CD8-positive, alpha-beta T cell (primary cell): ENCODE measurements at places on chromosomes 13 and 19.

GRCh38 chr13:70964124-70964523 is 855.9 kb upstream of the KLHL1 start:
- no peak for DNase-seq

DNA sequence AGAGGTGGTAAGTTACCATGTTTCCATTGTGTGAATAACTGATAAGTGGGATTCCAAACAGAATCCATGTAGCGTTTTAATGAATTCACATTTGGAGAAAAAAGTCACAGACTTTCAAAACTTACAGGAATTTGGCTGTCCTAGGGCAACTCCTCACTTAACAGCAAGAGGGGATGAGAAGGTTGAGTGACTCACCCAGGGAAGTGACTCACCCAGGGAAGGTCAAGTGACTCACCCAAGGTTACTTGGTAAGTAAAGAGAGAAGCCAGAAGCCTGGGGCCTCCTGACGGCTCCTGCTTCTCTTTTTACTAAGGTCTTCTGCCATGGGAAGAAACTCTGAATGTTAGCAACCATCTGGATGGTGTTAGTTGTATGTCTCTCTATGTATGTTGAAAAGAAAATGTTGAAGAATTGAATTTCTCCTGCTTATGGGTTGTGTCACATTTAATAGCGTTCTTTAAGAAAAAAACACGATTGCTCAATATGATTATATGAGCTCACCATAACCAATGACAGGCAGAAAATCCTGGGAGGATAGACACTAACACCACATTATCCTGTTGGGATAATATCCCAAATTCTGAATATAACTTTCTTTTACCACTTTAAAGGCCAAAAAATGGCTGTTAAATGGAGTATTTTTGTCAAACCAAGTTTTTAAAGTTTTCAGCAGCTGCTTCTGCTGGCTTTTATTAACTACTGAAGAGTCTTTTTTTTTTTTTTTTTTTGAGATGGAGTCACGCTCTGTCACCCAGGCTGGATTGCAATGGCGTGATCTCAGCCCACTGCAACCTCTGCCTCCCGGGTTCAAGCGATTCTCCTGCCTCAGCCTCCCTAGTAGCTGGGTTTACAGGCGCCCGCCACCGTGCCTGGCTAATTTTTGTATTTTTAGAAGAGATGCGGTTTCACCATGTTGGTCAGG is 195.6 kb downstream of the GGACT start:
- DNase-seq, result peak; percentile 26

DNA sequence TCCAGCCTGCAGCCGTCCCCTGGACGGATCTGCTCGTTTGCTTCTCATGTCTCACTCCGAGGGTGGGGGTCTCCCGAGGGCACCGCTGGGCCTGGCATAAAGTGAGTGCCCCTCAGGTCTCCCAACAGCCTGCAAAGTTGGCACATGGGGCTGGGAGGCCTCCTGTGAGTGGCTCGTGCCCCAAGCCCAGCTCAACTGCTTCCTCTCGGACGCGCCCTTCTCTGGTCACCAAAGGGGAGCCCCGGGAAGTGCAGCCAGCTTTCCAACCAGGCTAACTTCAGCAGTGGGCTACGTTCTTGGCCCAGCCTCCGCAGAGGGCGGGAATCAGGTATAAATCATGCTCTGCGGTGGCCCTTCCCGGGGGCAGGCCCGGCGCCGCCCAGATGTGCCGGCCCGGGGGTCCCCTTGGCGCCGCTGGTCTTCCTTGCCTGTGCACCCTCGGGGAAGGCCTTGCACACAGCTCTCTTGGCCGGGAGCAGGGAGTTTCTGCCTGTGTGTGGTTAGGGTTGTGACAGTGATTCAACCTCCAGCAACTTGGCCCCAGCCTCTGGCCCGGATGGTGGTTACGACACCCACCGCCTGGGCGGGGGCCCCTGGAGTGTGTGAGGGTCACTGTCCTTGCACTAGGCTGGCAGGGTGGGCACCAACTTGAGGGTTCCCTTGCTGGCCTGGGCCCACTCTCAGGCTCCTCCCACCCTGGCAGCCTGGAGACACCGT is 20.7 kb downstream of the CEBPG start:
- DNase-seq, result no peak

DNA sequence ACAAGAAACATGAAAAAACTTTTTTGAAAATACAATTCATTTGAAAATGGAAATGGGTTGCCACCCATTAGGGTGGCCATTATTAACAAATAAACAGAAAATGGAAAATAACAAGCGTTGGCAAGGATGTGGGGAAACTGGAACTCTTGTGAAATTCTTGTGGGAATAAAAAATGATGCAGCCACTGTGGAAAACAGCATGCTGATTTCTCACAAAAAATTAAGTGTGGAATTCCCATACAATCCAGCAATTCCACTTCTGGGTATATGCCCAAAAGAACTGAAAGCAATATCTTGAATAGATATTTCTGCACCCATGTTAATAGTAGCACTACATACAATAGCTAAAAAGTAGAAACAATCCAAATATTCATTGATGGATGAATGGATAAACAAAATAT is 165.2 kb downstream of the DCLK1 start:
- DNase-seq, result no peak

DNA sequence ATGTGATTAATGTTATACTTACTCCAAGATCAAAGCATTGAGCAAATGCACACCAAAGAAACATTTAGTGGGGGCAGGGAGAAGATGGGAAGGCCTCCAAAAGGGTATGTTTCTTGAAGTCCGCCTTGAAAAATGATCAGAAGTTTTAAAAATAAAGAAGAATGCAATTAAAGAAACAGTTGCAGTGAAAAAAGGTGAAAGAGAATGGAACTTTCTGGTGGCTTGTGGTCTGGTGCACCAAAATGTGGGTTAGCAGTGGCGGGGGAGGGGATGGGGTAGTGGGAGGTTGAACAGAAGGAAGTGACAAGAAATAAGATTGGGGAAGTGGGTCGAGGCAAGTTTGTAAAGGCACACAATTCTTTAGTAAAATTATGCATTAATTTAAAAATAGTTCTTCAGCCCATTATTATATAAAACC is 2.5 kb downstream of the LCP1 start:
- DNase-seq, result peak; percentile 84

DNA sequence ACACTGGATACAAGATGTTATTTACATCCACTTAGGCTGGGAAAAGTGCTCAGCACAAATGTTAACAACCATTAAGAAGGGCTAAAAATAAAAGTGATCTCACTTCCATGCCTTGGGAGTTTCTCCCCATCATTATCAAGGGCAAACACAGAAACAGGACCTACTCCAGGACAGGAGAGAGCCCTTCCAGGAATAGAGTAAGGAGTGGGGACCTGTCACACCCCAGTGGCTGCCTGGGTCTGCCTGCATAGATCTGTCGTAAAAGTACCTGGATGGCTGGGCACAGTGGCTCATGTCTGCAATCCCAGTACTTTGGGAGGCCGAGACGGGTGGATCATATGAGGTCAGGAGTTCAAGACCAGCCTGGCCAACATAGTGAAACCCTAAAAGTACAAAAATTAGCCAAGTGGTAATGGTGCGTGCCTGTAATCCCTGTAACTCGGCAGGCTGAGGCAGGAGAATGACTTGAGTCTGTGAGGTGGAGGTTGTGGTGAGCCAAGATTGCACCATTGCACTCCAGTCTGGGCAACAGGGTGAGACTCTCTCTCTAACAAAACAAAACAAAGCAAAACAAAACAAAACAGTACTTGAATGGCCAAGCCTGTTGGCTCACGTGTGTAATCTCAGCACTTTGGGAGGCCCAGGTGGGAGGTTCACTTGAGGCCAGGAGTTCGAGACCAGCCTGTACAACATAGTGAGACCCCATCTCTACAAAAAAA is 5.6 kb downstream of the ATP8A2 start:
- DNase-seq, result no peak

DNA sequence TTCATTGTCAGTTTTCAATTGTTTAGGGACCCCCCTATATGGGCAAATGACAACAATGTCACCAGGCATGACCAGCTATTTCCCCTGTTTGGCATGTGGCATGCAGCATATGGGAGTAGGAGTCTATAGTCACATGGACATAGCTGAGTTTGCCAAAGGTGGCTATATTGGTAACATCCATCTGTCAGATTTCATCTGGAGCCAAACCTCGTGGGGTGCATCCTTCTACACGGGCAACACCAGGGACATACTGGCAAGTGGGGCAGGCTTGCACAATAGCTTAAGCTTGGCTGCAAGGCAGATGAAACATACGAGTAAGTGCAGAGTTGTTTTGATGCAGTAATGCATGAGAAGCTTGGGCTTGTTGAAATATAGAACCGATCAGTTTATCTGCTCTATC is 24.5 kb upstream of the ZNF816 start:
- no peak for DNase-seq

- DNase-seq, result peak; percentile 90
These were observed 27.2 kb downstream of the PBX4 start for GRCh38 chr19:19591133-19591825.

DNA sequence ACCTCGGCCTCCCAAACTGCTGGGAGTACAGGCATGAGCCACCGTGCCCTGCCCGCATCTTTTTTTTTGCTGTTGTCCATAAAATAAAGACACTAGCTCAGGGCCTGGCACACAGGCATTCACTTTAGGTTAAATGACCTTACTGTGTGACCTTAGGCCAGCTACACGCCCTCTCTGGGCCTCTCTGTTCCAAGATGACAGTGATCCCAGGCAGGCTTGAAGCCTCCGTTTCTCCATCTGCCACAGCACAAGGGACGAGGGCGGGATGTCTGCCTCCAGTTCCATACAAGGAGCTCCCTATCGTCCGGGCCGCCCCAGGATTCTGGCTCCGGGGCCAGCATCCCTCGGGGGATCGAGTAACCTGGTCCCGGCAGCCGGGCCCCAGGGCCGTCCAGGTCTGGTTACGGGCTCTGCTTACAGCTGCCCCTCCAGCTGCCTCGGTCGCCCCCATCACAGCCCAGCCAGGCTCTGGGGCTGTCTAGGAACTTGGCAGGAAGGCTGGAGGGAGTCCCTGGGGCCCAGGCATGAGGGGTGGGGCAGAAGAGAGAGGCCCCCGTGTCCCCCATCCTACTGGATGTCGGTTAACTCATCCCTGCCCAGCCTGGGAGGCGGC is 11.9 kb upstream of the SEMA6B start:
- DNase-seq, result no peak

DNA sequence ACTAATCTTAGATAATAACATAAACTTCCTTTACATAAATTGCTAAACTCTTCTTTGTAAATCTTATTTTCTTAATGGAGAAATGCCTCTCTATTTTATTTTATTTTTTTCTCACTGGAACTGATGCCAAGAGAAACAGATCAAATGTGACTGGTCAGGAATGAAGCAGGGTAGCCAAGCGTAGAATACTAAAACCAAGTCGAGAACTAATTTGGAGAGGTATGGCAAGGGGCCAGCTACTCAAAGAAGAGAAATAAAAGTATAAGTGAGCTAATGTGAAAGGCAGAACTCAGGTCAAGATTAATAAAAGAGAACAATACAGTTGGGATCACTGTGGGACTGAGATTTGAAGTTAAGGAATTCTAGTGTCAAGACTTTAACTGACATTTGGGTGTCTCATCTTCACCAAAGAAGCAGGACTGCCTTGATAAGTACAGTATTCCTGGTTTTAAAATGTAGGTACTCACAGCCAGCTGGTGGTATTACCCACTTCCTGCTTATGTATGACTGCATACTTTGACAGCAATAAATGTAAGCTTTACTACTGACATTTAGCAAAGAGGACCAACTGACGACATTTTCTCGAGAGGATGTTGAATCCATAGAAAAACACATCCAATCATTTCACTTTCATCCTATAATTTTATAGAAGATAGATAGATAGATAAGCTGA is 1192.2 kb downstream of the EFNB2 start:
- no peak for DNase-seq

- no peak for DNase-seq
These were observed 19.3 kb downstream of the PLPP2 start for GRCh38 chr19:271856-272255.

DNA sequence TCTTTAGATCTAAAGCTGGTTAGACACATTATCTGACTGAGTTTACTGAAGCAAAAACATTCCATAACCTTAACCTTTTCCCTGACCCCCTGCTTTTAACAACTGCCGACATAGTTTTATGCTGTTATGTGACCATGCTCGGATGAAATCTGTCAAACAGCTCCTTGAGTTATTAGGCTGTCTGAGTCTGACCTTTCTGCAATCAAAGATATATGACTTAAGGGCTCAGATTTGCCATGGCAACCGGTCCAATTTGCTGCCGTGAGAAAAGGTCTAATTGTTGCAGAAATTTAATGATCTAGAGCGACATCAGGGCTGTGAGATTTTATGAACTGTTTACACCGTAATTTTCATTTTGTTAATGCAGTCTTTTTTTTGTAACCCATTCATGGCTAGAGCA is 61.8 kb downstream of the URI1 start:
- no peak for DNase-seq

- DNase-seq, result peak; percentile 57
These were observed 1.7 kb upstream of the LYL1 start for GRCh38 chr19:13104360-13104847.

- no peak for DNase-seq
These were observed 72.8 kb downstream of the COL4A2 start for GRCh38 chr13:110379905-110380341.

- no peak for DNase-seq
These were observed at the start of gene ATCAY for GRCh38 chr19:3880471-3881271. Gene ATCAY, plus strand, starts transcription at chr19:3880685. Its CDS starts 5,083 bp downstream, at chr19:3885768.

DNA sequence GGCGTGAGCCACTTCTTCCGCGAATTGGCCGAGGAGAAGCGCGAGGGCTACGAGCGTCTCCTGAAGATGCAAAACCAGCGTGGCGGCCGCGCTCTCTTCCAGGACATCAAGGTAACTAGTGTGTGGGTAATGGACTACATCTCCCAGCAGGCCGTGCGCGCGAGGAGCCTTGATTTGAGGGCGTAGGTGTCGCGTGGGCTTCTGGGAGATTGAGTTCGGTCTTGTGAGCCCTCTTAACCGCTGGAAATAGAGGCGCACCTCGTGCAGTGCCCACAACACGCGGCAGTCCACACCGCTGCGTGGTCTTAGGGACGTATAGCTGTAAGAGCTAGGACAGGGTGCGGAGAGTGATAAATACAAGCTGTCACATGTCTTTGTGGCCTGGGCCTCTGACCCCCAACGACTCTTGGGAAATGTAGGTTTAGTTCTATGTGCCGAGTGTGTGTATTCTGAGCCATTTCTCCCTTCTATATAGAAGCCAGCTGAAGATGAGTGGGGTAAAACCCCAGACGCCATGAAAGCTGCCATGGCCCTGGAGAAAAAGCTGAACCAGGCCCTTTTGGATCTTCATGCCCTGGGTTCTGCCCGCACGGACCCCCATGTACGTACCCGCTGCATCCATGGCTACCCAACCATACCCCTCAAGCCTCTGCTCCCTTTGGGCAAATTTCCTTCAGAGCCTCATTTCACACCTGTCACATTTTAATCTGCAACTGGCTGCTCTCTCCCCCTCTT is 864 bp downstream of the FTL start:
- DNase-seq, result peak; percentile 79

- no peak for DNase-seq
These were observed 10.8 kb downstream of the PAK4 start for GRCh38 chr19:39136225-39136940.

- no peak for DNase-seq
These were observed 1115.5 kb upstream of the SLC10A2 start for GRCh38 chr13:104181526-104182231.
